Mesenchymal stem cell (in vitro differentiated cells and primary cell): ENCODE measurements at places on chromosomes 7 and 10.

- DNase-seq = no peak
Observed at GRCh38 chr10:97611473-97611872, 21.8 kb downstream of the MORN4 start.

- DNase-seq = no peak
Observed at GRCh38 chr7:76403780-76404494, 5.6 kb downstream of the SSC4D start.

- DNase-seq = no peak
Observed at GRCh38 chr10:83978681-83979383, 160.5 kb upstream of the GHITM start.

DNA sequence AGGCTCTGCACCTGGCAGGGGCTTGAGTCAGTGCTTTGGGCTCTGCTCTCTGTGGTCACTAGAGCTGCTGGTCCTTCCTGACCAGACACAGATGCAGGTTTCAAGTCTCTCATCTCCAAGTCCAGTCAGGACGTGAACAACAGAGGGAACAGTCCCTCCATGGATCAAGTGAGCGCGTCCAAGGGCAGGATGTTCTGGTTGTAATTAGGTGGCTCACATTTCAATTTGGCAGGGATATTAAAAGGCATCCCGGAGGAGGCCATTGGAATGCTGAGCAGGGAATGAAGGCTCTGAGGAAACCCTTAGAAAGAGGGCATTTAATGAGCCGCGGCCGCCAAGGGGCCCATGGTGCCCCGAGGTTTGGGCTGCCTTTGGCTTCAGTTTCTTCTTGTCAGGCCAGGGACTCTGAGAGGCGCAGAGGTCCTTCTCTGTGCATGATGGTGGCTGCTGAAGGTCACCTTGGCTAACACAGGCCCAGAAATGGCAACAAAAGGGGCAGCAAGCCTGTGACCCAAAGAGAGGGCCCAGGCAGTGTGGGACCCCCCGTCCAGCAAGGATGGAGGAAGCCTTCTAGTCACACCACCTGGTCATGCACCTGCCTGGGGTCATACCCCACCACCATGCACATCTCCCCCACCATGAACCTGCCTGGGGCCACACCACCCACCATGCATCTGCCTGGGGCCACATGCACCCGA, 30.7 kb upstream of the INPP5A start:
- no peak for DNase-seq

GRCh38 chr10:118171861-118172260, 125.1 kb upstream of the RAB11FIP2 start:
- DNase-seq = no peak

DNA sequence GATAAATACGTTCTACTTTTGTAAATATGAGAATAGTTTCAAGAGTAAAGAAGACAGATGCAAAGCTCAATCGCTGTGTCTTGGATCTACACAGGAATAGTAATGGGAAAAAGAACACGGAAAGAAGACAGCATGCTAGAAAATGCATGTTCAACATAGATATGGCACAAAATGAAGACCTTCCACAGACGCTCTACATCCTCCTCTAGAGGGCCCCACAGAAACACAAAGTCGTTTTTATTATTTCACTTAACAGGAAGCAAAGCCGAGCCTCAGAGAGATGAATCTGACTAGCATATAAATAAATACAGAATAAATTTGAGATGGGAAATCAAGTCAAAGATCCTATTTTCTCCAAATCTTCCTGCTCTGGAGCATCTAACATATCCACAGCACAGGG, 292.6 kb downstream of the PARD3 start:
- peak; percentile 30 for DNase-seq

- DNase-seq = peak; percentile 41
Observed at GRCh38 chr10:137031-137430, 1.8 kb downstream of the ZMYND11 start.

DNA sequence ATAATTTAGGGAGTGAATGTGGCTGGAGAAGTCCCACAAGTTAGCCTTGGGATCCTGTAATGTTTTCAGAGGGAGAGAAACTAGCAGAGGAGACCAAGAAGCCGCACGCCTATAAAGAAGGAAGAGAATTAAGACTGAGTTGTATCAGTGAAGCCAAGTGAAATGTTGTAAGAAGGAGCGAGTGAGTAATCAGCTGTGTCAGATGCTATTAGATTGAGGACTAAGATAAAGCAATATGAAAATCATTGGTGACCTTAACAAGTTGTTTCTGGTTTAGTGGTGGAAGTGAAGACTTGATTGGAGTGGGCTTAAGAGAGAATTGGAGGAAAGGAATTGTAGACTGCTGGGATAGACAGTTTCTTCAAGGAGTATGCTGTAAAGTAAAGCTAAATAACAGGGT, 8.8 kb downstream of the CCSER2 start:
- peak; percentile 47 for DNase-seq

- DNase-seq = no peak
Observed at GRCh38 chr10:19640566-19641263, 175.5 kb upstream of the PLXDC2 start.

DNA sequence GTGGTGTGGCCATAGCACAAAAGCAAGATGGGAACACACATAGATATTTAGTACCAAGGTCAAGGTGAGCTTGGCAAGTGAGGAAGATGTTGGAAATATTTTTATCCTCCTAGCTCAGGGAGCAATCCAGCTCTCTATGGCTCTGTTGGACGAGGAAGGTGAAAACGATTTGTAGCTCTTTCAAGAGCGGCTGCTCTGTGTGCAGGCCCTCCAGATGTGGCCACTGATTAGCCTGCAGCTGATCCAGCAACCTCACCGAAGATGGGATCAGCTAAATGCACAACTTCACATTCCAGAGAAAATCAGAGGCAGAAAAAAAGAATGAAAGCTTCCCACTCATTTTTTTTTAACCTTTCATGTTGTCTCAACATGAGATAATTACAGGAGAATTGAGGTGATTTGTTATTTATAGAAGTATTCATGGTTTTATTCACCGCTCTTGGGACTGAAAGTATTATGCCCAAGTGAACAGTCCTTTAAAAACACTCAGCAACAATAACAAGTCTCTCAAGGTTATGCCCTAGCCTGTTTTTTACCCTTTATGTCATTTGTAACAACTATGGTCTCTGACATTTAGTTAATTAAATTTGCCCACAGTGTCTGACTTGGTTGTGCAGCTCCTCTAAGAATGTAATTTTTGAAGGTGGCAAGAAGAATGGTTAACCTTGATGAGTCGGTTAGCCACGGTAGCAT, 213.6 kb upstream of the ADARB2 start:
- no peak for DNase-seq

DNA sequence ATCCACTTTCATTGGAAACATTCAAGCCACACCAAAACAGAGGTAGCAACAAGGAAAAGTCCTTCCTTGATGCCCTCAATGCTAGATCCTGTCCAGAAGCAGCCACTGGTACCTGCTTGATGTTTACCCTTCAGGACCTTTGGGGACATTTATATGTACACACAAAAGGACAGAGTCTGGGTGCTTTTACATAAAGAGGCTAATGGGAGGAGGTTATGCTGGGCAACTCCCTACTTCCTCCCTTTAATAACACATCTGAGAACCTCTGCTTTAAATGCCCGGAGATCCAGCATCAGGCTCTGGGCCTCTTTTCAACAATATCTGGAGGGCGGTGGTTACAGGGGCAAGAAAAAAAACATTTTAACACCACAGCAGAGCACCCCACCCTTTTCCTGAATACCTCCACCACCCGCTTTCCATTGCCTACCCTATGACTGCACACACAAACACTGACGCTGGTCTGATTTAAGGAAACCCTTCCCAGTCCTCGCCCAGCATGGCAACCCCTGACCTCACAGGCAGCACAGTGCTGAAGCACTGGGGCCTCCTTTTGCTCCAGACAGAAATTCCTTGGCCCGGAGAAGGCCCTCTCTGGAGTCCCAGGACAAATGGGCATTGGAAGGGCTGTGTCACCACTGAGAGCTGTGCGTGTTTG, 39.3 kb upstream of the DUSP5 start:
- DNase-seq = no peak

GRCh38 chr7:2148189-2148588, 84.6 kb downstream of the MAD1L1 start:
- no peak for DNase-seq

- peak; percentile 83 for DNase-seq
Observed at GRCh38 chr7:82572195-82572880, 128.8 kb upstream of the CACNA2D1 start.

- DNase-seq = peak; percentile 33
Observed at GRCh38 chr7:3065724-3066143, 22.1 kb upstream of the CARD11 start.

- DNase-seq = no peak
Observed at GRCh38 chr10:6757158-6757557, 177.1 kb upstream of the PRKCQ start.

GRCh38 chr7:47816647-47817046, 131.6 kb downstream of the PKD1L1 start:
- DNase-seq = peak; percentile 39

DNA sequence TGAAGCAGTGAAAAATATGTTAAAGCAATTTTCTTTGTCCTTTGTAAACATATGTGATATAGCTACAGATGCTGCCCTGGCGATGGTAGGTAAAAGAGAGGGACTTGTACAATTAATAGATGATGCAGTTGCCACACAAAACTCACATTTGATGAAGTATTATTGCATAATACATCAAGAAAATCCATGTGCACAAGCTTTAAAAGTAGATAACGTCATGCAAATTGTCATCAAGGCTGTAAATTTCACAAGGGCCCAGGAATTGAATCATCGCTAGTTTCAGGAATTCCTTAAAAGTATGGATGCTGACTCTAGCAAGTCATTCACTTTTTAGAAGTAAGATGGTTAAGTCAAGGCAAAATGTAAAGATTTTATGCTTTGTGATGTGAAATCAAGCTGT, 10.0 kb downstream of the CYP3A5 start:
- no peak for DNase-seq

- no peak for DNase-seq
Observed at GRCh38 chr7:45217358-45217757, 59.8 kb downstream of the RAMP3 start.

DNA sequence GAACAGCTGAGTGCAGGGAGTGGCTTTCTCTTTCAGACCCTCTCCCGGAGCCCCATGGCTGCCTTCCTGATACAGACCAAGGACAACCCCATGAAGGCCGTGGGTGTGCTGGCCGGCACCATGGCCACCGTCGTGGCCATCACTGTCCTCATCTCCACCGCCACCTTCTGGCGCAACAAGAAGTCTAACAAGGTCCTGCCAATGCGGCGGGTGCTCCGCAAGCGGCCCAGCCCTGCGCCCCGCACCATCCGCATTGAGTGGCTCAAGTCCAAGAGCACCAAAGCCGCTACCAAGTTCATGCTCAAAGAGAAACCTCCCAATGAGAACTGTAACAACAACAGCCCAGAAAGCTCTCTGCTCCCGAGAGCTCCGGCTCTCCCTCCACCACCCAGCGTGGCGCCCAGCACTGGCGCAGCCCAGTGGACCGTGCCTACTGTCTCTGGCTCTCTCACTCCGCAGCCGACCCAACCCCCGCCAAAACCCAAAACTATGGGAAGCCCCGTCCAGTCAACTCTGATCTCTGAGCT, 11.2 kb downstream of the LRIT2 start:
- DNase-seq = no peak

- no peak for DNase-seq
Observed at GRCh38 chr10:62772186-62772974, 32.1 kb upstream of the ADO start.

- peak; percentile 22 for DNase-seq
Observed at GRCh38 chr7:27198871-27199801, 755 bp downstream of the HOXA13 start.

DNA sequence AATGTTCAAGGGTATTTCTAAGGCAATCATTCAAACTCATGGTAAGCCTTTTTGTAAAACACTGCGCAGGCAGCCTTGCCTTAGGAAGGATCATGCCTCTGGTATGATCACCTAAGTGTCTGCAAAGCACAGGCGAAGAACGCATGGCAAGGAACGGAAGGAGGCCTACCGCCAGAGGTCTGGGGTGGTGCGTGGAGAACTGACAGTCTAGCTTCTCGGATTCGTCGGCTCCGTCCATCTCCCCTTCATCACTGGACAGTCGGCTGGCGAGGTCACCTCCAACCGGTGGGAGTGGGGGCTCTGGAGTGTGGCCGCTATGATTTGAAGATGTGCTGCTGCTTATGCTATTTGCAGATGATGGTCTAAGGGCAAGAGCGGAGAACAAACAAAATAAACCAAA, 42.6 kb upstream of the EFCAB10 start:
- no peak for DNase-seq

- DNase-seq = no peak
Observed at GRCh38 chr7:94401428-94401814, 6.7 kb downstream of the COL1A2 start.

GRCh38 chr10:93746844-93747284, 10.9 kb upstream of the LGI1 start:
- DNase-seq = peak; percentile 99

GRCh38 chr10:83982812-83983211, 156.5 kb upstream of the GHITM start:
- DNase-seq = no peak

GRCh38 chr7:32660936-32661335, 165.6 kb downstream of the AVL9 start:
- no peak for DNase-seq

GRCh38 chr10:100879741-100880360, 32.9 kb upstream of the SLF2 start:
- no peak for DNase-seq

- no peak for DNase-seq
Observed at GRCh38 chr10:28891058-28891713, 213.9 kb downstream of the BAMBI start.

GRCh38 chr7:79398138-79398749, 55.2 kb downstream of the MAGI2 start:
- no peak for DNase-seq

- DNase-seq = no peak
Observed at GRCh38 chr10:122420624-122421007, 33.8 kb upstream of the ARMS2 start.
